NCI-H524 treated with DMSO at 0.1 percent for 48 hours (cell line): ENCODE measurements at places on chromosomes 5 and 9.

GRCh38 chr5:164345853-164346252 is 840.4 kb downstream of the MAT2B start:
- DNase-seq, result no peak

GRCh38 chr9:136412962-136413361 is 2.5 kb downstream of the PMPCA start:
- no peak for DNase-seq

GRCh38 chr9:120882935-120883607 is 6.1 kb upstream of the PHF19 start:
- DNase-seq, result no peak

DNA sequence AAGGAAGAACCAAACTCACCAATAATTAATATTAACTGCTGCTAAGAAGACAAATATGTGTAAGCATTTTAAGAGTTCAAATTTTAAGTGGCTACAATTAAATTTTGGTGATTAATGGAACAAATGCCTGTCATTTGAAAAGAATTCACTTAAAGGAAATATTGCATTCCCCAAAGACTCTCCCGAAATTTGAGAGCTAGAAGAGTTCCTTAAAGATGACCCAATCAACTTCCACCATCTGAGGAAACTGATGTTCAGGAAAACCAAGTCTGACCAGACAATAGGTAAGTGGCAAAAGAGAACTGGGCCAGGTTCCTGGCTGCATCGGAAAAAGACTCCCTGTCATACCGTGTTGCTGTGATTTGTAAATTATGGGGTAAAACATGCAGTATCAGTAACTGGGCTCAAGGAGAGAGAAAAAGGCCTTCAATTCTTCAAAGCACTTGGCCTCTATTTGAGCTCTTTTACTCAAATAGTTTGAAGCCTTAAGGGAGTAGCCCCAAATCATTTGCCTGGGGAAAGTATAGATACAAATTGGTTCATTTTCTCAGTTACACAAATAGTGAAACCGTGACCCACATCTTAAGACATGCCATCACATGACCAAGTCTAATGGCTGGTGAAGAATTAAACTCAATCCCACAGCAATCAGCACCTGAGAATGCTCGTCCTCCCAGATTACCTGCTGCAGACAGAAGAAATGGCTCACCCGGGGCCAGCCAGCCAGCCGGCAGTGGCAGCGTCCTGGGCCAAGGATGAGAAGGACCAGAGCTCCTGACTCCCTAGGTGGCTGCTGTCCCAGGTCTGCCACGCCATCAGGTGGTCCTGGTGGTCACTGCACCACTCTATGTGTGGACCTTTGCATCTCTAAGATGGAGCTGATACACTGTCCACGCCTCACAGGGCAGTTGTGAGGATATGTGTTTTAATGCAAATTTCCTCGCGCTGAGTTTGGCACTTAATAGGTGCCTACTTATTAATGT is 162.9 kb downstream of the TTLL11 start:
- DNase-seq, result no peak

DNA sequence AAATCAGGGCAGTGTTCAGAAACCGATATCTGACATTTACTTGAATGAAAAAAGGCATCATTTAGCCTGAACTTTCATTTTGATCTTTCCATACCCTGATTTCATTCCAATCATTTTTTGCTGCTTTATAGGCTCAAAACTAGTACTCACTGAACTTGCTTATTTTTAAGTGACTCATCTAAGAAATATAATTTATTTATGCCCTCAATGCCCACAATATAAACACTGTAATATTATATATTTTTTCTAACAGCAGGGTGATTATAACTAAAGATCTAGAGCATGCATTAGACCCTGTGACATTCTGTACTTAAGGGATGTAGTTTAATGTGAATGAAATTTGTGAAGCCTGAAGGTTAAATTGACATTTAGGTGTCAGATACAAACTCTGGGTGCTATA is 446.1 kb upstream of the CDH10 start:
- no peak for DNase-seq

DNA sequence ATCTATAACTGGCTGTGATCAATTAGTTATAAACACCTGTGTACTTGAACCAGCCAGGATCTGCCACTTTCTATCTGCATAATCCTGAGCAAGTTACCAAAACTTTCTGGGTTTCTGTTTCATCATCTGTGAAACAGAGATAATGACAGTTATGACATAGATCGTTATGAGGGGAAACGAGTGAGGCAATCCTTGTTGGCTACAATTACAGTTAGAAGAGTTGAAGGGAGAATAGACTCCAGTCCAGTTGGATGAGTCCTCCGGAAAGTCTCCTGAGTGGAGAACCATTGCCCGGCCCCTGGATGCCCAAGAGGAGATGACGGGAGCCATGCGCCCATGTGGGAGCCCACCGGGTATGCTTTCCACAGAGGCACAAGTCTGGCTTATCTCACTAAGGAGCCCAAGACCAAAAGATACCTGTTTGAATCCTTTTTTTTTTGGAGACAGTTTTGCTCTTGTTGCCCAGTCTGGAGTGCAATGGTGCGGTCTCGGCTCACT is 4.5 kb downstream of the PDE6A start:
- no peak for DNase-seq

- DNase-seq, result no peak
Measured at GRCh38 chr9:121599872-121600585, 51.4 kb upstream of the DAB2IP start.

DNA sequence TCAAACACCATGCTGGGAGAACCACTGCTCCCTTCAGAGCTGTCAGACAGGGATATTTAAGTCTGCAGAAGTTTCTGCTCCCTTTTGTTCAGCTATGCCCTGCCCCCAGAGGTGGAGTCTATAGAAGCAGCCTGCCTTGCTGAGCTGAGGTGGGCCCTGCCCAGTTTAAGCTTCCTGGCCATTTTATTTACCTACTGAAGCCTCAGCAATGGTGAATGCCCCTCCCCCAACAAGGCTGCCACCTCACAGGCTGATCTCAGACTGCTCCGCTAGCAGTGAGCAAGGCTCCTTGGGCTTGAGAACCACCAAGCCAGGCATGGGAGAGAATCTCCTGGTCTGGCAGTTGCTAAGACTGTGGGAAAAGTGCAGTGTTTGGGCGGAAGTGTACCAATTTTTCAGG is 205.5 kb upstream of the PTGER4 start:
- no peak for DNase-seq

DNA sequence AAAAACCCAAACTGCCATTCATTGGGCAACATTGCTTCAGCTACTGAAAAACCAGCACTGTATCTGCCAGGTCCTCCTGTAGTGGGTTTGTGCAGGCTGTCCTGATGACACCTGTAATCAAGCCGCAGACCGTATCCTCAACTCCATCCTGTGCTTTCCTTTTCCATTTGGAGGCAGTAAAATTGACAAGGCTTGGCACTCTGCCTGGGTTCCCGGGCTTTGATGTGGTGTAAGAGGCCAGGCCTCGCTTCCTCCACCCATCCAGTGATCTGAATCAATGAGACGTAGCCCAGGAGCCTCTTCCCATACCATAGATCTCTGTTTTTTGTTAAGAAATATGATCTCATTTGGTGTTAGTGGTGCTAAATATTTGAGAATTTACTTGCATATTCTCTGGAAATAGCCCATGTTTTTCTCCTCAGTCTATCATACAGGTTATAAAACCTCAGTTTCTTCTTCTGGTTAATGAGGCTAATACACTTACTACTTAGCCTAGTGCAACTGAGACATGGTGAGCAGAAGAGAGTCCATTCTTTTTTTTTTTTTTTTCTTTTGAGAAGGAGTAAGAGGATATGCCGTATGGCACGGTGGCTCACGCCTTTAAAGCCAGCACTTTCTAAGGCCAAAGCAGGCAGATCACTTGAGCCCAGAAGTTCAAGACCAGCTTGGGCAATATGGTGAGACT is 34.8 kb downstream of the LSM11 start:
- no peak for DNase-seq
